Effector CD8-positive, alpha-beta T cell (primary cell): ENCODE measurements at places on chromosomes 3 and 15.
A peak's percentile ranks its signal among the peaks of the same experiment; 100 is the strongest.

DNA sequence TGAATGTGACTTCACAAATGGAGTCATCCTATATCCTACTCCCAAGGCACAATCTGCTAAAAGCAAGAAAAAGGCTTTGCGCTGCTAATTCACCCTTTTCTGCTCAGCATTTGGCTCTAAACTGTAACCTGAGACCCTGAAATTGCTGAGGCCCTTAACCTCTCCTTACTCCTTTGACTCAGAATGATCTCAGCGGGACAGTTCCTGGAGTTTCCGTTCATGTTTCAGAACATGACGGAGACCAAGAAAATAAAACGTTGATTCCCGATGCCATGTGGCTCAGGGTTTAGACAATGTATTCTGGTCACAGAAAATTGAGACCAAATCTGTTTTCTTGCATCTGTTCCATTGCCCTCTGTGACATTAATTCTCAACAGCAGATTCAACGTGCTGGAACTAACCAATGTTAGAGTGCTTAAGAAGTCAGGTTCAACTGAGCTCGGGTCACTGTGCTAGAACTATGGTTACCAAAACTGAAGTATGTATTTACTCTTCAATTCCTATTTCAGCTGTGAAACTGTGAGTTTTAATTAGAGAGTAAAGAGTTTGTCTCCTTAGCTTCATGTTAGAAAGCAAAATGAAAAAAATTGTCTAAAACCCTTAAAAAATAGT, 45.4 kb upstream of the TMC3 start:
- no peak for DNase-seq

DNA sequence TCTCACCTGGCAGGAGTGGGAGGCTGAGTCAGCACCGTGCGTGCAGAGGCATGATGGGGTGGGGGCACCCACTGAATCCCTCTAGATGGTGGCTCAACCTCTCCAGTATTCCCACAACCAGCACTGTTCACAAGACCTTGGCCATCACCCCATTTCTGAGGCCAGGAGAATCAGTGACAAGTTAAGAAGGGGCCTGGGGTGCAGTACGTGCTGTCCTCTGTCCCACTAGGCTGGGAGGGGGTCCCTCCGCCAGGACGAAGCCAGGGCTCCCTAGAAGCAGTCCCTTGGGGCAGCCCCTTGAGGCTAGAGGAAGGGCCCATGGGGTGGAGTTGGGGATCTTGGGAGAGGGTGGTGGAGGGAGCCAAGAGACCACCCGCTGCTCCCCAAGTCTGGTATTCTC, 4.8 kb downstream of the MYL3 start:
- DNase-seq, result no peak

DNA sequence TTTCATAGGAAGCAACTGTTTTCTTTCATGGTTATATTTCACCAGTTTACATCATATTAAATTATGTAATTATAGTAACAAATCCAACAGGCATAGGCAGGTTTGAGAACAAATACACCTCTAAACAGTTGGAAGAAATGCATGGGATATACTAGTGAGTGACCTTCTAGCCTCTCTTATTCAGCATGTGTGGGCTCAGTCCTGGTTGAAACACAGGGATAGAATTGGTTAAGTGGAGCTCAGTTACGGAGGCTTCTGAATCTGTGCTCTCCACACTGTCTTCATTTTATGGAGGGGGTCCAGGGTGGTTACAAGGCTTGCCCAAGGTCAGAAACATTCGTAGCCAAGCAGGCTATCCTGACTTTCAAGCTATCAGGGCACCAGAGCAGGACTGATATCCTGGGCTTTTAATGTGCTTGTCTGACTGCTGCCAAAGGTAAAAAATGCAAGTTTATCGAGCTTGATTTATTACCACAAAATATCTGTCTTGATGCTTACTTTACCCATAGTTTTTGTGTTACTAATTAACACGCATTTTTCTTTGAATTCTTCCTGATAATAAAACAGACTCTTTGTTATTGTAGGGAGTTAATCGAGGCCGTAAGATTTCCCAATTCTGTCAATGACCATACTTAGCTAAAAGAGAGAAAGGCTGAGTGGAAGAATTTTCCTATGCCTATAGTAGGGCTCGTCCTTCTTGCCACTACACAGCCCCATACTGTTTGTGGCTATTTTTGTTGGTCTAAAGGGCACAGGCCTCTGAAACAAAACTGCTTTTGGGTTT, 89.6 kb downstream of the FILIP1L start:
- no peak for DNase-seq

- DNase-seq, result no peak
These were observed 362.1 kb upstream of the ARRDC4 start for GRCh38 chr15:97598353-97598798.

- no peak for DNase-seq
These were observed 121.4 kb downstream of the GMPS start for GRCh38 chr3:155991847-155992246.

DNA sequence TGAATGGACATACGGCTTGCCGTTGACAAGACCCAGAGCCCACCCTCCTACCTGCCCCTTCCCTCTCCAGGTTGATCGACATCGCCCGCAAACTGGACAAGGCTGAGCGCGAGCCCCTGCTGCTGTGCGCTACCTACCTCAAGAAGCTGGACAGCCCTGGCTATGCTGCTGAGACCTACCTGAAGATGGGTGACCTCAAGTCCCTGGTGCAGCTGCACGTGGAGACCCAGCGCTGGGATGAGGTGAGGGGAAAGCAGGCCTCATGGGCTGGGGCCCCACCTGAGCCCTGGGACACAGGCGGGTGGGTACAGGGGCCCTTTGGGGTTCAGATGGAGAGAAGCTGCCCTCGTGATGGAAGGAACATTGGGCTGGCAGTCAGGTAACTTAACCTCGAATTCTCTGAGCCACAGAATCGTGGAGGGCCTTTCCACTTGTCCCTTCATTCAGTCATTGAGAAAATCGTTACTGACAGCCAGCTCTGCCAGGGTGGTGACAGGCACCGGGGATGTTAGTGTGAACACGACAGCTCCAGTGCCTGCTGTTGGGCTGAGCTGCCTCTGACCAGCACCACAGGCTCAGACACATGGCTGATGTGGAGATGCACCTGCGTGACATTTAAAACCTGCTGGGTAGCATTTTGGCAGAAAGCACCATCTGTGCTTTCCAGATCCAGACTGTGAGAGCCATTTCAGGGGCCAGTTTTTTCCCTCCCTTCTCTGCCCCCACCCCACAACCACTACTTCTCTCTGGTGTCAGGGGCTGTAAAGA, 25.6 kb upstream of the RHO start:
- DNase-seq, result no peak

GRCh38 chr3:124611520-124611919, 118.7 kb upstream of the UMPS start:
- no peak for DNase-seq

GRCh38 chr15:67976506-67977073, 77.5 kb upstream of the PIAS1 start:
- DNase-seq, result no peak

GRCh38 chr3:65412588-65412987, 626.1 kb downstream of the MAGI1 start:
- no peak for DNase-seq

DNA sequence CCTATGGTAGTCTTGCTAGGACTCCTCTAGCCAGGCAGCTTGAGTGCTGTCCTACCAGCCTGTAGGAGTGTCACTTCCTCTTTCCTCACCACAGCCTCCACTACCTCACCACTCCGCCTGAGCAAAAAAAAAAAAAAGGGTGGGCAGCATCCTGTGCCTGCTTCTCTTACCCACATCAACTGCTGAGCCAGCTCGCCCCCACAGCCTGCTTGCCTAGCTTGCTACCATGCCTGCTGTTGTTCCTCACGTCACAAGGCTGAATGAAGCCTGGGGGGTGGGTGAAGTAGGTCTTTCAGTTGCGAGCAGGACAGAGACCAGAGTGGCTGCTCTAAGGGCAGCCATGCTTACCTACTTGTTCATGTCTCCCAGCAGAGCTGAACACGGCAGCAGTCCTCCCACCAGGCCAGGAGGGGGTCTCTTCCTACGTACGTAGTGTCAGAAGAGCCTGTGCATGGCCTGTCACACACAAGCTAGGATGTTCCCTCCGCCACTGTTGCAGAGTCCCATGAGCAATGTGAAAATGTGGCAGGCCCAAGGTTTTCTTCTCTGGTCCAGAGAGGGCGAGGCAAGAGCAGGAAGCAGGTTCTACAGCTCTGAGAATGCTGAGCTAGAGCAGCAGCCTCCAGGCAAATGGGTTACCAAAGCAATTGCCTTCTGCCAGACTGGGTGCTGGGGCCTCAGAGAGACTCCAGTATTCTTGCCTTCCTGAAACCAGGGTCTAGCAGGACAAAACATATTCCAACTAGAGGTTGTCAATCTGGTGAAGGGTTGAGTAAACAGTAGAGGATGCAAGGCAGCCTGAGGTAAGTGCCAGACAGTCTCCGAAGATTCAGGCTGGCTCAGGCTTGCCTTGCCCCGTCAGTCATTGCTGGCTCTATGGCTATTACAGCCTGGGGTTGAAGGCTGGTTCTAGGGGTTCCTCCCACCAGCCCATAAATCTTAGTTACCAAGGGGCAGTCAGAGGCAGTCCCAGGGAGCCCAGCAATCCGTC, 8.1 kb downstream of the PPM1M start:
- DNase-seq, result peak; percentile 69

GRCh38 chr3:195407531-195408409, 35.0 kb downstream of the ACAP2 start:
- DNase-seq, result no peak

DNA sequence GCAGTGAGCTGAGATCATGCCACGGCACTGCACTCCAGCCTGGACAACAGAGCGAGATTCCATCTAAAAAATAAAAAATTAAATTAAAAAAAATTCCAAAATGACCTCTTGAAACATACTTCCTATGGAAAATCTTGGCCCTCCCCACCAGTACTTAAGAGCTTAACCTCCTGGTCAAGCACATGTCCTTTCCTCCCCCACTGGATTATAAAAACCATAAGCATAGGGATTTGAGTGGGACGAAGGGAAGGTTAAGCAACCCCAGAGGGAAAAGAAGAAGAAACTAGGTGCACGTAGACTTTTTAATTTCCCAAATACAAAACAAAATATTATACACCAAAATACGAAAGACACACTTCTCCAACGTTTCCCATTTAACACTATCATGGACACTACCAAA, 25.3 kb downstream of the SLC4A7 start:
- DNase-seq, result no peak

DNA sequence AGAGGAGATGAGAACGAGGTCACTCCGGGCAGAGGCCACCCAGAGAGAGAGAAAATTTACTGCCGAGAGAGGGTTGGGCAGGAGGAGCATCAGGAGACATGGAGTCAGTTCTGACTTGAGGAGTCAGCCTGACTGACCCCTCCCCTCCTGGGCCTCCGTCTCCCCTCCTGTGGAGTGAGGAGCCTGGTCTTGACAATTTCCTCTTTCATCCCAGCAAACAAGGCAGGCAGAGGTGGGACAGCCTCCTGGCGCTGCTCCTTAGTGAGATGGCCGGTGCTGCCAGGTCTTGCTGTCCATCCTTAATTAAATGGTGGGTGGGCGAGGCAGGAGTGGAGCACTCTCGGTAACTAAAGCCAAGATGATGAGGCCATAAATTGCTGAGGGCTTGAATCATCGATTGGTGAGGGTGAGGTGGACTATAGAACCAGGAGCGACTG, 60.6 kb downstream of the CYP11A1 start:
- DNase-seq, result no peak

- no peak for DNase-seq
These were observed 414.6 kb upstream of the TBL1XR1 start for GRCh38 chr3:177611752-177612334.

DNA sequence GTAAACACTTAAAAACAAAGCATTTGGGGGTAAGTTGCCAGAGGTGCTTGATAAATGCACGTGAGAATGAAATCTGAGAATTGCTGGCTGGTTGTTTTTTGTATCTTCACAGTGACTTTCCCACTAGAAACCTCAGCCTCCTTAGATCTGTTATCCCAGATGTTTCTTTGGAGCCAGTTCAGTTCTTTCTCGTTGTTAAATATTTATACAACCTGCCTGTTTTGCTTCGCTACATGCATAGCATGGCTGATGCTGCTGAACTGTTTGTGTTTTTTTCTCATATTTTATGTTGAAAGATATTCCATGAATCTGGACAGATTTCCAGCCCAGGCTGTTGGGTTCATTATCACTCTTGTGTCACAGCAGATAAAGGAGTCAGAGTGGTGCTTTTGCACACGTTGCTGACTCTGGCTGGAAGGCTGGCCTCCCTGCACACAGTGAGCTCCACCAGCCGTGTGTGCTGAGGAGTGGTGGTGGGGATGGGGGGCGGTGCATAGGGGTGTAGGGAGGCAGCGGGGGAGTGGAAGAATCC, 80.2 kb downstream of the ARNT2 start:
- no peak for DNase-seq

- DNase-seq, result no peak
These were observed 289.3 kb downstream of the SHOX2 start for GRCh38 chr3:157816896-157817295.

DNA sequence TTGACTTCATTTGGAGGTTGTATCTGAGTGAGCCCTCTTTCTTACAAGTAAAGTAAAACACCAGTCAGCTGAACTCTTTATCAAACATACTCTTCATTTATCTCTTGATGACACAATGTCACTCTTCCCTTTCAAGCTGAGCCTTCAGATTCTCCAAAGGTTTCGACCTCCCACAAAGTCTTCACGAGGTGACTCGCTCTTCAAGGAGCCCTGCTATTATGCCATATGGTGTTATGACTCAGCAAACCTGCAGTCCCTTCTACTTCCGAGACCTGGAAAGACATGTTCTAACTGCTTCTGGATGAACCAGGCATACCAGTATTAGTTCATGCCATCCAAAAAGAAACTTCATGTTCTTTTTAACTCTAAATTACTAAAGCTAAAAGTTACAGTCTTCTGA, 23.1 kb downstream of the AADAC start:
- no peak for DNase-seq

DNA sequence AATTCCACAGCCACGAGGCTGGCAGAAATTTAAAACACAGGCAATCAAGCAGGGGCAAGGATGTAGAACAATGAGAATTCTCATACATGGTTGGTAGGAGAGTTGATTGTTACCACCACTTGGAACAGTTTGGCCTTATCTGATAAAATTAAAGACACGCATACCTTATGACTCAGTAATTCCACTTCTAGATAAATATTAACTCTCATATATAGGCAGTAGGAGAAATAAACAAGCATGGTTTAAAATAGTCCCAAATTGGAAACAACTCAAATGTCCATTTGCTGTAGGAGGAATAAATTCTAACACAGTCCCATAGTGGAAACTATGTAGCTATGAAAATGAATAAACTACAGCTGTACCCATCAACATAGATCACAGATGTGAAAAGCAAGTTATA, 42.3 kb upstream of the USP3 start:
- no peak for DNase-seq

DNA sequence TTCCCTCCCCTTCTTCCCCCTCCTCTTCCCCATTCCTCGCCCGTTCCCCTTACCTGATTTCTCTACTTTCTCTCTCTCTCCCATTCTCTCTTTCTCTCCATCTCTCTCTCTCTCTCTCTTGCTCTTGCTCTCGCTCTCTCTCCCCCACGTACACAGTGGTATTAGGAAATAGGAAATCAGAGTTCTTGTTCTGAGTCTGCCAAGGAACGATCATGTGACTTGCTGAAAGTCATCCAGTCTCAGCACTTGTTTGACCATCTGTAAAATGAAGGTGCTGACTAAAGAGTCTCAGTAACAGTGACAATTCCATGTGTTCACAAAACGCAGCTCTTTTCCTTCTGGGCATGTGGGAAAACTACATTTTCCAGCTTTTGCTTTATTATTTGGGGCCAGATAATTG, 445.0 kb upstream of the TGFBR2 start:
- DNase-seq, result no peak

- DNase-seq, result no peak
These were observed 26.3 kb downstream of the LINGO1 start for GRCh38 chr15:77606142-77607034.

GRCh38 chr3:40582401-40583027, 57.8 kb downstream of the ZNF621 start:
- DNase-seq, result no peak
